ENCODE measurements at places on chromosomes 12 and 14.

- DNase-seq, result no peak
Observed at GRCh38 chr12:31524791-31525495, 66.0 kb downstream of the DENND5B start.

DNA sequence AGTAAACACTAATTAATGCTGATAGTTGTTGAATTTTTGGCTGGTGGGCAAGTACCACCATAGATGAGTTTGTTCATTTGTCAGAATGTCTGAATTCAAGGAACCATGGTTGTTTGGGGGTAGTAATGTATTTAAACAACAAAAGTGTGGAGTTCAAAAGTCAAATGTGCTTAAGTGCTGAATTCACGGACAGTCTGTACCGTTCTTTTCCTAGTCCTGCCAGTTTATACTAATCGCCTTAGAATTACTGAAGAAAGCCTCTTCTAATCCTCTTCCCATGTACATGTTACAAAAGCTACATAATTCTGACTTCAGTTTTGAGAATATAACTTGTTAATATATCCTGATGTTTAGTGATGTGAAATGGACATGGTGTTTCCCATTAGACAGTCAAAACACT, 2.7 kb downstream of the NAA25 start:
- DNase-seq, result no peak

- DNase-seq, result no peak
Observed at GRCh38 chr14:53532853-53533252, 379.7 kb upstream of the DDHD1 start.

GRCh38 chr12:101951002-101951670, 73.8 kb downstream of the DRAM1 start:
- no peak for DNase-seq

DNA sequence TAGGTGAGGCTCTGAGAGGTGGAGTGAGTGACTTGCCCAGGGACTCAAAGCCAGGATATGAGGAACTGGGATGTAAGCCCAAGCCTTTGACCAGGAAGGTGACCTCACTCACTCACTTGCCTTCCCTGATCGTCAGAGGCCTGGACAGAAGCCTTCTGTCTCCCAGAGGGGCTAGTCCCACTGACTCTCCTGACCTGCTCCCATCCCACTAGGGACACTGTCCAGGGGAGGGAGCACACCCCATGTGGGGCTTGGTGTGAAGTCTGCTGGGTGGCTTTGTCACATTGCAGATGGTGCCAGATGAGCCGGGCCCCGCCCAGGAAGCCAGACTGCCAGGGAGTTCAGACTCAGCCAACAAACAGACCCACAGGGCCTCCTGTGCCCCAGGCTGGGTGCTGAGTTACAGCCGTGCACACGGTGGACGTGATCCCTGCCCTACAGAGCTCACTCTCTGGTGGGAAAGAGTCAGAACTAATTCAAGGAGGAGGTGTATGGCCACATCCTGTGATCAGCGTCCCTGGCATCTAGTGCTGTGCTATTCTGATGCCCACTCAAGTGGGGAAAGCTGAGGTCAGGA, 28.3 kb downstream of the MMAB start:
- DNase-seq, result no peak

DNA sequence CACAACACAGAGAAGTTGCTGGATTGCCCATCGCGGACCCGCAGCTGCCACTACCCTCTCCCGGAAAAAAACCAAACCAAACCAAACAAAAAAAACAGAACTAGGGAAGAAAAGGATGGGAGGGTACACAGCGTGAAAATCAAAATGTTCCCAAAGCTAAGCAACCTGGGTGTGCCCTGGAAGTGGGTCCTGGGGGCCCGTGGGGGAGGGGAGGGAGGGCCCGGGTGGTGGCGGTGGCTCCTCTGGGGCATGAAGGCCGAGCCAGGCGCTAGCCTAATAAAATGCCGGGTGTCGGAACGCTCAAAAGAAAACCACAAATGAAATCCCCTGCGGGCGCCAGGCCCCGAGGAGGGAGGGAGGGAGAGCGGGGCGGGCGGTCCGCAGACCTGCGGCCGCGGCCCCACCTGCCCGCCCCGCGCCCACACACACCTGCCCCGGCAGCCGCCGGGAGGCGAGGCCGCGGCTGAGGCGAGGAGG, 787 bp downstream of the HECTD4 start:
- DNase-seq, result no peak

- no peak for DNase-seq
Observed at GRCh38 chr14:35378425-35379233, 25.9 kb downstream of the NFKBIA start.

GRCh38 chr12:78118036-78118435, 287.3 kb downstream of the NAV3 start:
- no peak for DNase-seq

DNA sequence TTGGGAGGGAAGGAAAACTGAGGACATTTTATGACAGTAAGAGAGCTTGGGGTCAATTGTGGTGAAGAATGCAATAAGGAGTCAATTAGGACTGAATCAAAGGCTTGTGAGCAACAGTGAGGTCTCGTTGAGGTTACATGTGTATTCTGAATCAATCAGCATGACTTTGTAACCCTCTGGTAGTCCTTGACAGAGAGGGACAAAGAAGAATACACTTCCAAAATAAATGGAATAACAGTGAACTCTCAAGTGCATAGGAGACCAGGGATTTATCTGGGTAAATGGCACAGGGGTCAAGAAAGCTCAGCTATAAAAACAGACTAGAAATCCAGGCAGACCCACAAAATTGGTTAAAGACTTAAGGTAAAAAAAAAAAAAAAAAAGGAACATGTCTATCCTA, 85.1 kb upstream of the NAV3 start:
- no peak for DNase-seq

- DNase-seq, result no peak
Observed at GRCh38 chr12:95473231-95473883, 595 bp upstream of the METAP2 start.

DNA sequence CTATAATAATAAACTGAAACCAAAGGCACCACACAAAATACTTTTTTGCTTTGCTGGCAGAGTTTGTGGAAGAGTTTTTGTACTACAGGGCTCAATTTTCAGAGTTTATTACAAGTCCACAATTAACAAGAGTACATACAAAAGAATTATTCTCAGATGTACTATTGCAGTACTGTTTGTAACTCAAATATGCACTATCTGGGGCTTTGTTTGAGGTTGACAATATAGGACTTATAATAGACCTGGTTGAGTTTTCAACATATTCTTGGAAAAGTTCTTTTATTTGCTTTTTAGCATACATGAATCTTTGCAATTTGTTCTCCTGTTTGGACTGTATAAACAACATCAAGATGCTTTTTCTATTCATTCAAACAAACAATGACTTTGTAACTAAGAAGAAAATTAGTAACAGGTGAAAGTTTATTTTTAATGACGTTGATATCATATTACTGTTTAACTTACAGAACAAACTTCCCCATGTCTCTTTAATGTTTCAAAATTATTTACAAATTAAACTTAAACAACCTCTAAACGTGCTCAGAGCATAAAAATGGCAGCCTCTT, 407.4 kb upstream of the PRICKLE1 start:
- DNase-seq, result no peak

GRCh38 chr12:20701106-20701505, 6.0 kb downstream of the SLCO1C1 start:
- DNase-seq, result no peak

GRCh38 chr12:103114296-103115055, 157.0 kb downstream of the ASCL1 start:
- DNase-seq, result no peak

GRCh38 chr14:36344211-36344610, 23.8 kb upstream of the MBIP start:
- no peak for DNase-seq

GRCh38 chr14:103123634-103124500, 606 bp downstream of the TNFAIP2 start:
- no peak for DNase-seq

DNA sequence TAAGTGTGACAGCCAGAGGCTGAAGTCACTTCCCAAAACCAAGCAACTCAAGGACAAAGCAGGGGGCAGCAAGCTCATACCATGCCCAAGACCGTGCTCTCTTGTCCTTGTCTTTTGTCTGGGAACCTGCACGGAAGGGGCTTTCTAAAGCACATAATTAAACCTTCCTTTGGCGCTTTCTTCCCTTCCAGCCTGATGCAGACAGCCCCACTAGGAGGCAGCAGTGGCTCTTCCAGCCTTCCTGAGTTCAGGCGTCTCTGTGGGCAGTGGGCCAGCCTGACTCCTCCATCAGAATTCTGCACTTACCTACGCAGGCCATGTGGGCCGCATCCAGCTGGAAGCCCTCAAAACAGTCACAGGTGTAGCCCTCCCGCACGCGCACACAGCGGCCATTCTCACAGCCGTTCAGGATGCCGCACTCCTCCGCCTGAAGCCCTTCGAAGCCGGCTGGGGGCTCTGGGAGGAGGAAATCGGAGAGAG, 7.6 kb downstream of the ISCA2 start:
- peak; percentile 25 for DNase-seq

GRCh38 chr12:52354200-52354599, 13.1 kb downstream of the KRT85 start:
- no peak for DNase-seq

DNA sequence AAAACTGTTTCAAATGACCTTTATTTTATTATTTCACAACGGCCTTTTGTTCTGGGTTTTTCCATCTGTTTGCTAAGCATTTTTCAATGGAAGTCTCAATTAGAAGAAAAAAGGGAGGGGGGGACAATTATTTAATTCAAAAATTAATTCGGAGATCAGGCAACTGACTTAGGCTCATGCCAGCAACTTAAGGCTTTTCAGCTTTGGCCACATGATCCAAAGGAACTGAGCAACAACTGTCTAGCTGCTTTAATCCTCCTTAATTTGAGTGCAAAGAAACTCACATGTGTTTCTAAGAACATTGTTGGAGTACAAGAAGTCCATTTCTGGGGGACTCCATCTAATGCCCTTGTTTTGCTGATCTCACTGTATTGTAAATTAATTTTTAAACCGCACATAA, 188.0 kb downstream of the EXOC5 start:
- no peak for DNase-seq

- DNase-seq, result no peak
Observed at GRCh38 chr12:685388-685787, 22.1 kb upstream of the NINJ2 start.

DNA sequence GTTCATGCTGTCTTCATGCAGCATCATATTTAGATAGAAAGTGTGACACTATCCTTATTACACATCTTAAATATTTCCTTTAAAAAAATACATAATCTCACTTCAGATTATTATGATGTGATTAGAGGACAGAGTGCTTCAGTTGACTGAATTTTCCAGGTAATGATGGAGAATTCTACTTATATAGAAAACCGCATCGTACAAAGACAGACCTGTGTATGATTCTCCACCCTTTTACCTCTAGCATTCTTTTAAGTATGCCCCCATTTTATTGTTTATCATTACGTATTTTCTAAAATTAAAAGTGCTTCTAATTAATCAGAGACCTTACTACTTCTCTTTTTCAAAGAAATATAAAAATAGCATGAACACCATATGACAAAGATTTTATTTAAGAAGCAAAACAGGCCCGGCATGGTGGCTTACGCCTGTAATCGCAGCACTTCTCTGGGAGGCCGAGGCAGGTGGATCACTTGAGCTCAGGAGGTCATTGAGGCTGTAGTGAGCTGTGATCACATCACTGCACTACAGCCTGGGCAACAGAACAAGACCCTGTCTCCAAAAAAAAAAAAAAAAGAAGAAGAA, 13.9 kb downstream of the RPS6KA5 start:
- no peak for DNase-seq

DNA sequence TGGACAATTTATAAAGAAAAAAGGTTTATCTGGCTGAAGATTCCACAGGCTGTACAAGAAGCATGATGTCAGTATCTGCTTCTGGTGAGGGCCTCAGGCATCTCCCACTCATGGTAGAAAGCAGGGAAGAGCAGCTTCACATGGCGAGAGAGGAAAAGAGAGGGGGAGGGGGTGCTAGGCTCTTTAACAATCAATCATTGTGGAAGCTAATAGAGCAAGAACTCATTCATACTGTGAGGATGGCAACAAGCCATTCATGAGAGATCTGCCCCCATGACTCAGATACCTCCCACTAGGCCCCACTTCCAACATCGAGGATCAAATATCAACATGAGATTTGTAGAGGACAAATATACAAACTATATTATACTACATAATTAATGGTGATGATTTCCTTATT, 361.9 kb upstream of the FAR2 start:
- no peak for DNase-seq

DNA sequence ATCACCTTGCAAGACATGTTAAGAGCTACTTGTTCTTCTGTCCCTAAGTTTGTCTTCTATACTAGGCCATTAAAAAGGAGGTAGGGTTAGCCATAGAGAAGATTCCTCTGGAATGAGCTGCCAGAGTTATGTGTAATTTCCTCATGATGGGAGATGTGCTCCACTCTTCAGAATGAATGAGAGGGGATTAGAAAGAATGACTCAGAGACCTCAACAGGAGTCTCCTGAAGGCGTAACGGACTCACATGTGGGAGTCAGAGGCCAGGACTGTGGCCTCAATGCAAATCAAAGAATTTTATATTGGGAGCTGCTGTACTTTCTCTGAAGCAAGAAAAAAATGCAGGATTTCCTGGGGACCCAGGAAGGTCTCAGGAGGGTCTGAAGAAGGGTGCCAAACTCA, 87.8 kb upstream of the ATXN7L3B start:
- no peak for DNase-seq

GRCh38 chr14:58077621-58078020, 74.4 kb downstream of the ARMH4 start:
- DNase-seq, result no peak

DNA sequence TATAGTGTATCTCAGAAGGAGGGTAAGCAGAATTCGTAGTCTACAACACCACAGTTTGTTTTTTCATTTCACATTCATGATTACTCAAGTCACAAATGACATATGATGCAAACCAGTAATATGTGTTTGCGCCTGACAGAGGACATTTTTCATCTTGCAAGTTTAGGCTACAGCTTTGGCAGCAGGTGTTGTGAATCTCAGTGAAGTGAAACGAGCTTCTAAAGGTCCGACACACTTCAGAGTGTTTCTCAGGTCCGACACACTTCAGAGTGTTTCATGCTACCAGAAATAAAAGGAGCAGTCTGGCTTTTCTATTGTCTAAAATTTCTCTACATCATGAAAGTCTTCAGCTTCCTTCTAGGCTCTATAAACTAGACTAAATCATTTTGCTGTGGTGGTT, 22.7 kb downstream of the CLEC14A start:
- DNase-seq, result no peak

GRCh38 chr12:80352474-80352873, 91.6 kb upstream of the PTPRQ start:
- no peak for DNase-seq

- no peak for DNase-seq
Observed at GRCh38 chr12:69688021-69688420, 11.1 kb downstream of the BEST3 start.

DNA sequence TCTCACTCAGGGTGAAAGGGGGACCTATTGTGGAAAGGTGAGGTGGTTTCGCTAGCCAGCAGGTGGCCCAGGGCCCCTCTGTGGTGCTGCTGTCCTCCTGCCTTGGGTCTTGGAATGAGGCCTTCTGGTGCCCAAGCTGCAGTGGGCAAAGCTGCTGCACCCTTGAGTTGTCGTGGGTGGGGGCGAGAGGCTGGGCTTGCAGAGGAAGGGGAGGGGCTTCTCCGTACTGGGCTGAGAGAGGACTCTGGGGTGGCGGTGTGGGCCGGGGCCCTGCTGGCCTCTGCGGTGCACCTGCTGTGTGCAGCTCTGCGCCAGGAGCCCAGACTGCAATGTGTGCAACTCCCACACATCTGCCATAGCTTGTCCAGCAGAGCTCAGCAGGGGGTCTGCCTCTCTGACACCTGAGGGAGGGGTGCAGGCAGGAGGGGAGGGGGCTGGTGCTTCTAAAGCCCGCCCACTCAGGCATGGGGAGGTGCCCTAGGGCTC, 145.8 kb downstream of the KIF26A start:
- DNase-seq, result no peak

GRCh38 chr12:91401190-91401589, 218.6 kb upstream of the DCN start:
- no peak for DNase-seq

Data from NCI-H187 treated with DMSO at 0.1 percent for 48 hours (cell line).